Glutamatergic neuron (in vitro differentiated cells): ENCODE measurements at places on chromosomes 7 and 10. TPM values are rescaled to one million over a fixed set of nuclear protein-coding genes. Genes with fewer than 3 reads are reported as not detected.
A peak's percentile ranks its signal among the peaks of the same experiment; 100 is the strongest.

DNA sequence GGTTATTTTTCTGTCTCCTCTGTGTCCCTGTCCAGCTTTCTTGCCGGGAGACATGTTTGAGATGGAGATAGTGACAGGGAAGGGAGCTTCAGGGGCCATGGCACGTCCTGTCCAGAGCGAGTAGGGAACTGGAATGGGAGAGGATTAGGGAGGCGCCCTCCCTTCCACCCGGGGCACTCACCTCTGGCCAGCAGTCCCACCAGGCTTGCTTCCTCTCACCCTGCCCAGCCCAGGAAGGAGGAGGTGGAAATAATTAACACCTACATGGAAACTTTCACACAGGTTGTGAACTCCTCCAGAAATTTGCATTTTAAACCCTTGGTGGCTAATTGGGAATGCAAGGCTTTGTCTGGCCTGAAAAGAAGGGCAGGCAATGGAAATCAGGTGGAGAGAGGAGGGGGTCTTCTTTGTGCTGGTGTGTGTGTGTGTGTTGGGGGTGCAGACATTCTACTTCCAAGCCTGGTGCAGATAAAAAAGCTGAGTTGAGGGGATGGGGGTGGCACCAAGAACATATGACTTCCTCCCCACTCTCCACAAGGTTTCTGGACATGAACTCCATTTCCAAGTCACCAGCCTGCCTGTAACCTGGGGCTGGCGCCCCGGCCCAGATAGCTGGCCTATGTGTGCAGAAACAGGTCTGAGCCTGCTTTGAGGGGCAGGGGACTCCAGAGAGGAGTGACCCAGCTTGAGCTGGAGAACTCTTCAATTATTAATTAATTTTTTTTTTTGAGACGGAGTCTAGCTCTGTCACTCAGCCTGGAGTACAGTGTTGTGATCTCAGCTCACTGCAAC lies 199.4 kb downstream of the CYP26A1 start:
- no peak for DNase-seq

GRCh38 chr7:142808802-142809583 lies 38.2 kb downstream of the PRSS2 start:
- DNase-seq, result no peak

- no peak for DNase-seq
These were observed 11.1 kb downstream of the FAM53B start for GRCh38 chr10:124732931-124733570.

DNA sequence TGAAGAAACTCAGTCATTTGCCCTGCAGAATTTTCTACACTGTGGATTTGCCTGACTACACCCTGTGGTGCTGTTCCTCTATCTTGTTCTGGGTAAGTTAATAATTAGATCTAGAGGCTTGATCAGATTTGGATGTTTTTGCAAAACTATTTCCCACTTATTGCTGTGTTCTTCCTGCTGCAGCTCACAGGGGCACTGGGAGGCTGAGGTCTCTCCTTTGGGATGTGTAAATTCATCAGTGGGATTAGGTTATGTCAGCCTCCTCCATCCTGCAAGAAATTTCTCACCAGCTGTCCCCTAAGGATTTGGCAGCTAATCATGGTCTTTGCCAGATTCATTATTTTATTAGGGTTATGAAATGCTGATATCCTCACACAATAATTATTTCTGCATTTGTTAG lies 148.1 kb upstream of the ZNF32 start:
- no peak for DNase-seq

DNA sequence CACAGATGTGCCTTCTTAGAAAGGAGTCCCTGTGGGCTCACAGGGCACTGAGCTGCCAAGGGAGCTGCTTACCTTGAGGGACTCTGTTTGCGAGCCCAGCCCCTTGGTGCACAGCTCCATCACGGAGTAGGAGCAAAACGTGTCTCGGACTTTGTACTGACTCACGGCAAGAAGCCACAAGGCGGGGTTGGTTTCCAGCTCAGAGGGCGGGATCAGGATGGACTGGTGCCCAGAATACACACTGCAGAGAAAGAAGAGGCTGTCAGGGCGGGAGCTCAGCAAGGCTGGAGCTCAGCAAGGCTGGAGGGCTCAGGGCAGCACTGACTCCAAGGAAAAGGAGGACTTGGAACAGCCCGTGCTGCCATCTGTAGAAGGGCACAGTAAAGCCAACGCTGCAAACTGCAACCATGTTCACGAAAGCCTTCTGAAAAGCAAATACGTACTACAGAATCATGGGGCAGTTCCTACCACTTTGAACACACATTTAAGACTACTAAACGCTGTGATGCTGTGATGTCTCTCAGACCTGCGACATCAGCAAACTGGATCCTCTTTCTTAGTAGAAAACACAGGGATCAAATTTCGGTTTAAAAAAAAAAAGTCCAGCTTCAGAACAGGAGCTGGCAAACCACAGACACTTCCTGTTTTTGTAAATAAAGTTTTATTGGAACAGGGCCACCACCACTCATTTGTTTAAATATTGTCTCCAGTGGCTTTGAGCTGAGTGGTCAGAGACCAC lies 194.3 kb downstream of the ZMYND11 start:
- DNase-seq, result peak; percentile 24

The TCAF2 gene
- total RNA-seq, result 0.78 TPM

DNA sequence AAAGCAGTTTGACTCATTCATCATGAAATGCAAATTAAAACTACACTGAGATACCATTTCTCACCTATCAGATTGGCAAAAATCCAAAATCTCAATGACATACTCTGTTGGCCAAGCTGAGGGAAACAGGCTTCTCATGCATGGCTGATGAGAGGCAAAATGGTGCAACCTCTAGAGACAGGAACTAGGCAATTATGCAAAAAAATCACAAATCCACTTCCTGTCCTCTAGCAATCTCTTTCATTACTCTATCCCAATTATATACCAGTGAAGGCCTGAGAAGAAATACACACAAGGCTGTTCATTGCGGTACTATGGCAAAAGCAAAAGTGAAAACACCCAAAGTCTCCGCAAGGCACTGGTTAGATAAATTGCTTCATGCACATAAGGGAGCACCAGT lies 25.9 kb upstream of the PTPRN2 start:
- DNase-seq, result no peak

GRCh38 chr10:65394502-65395297 lies 1531.1 kb upstream of the LRRTM3 start:
- no peak for DNase-seq

DNA sequence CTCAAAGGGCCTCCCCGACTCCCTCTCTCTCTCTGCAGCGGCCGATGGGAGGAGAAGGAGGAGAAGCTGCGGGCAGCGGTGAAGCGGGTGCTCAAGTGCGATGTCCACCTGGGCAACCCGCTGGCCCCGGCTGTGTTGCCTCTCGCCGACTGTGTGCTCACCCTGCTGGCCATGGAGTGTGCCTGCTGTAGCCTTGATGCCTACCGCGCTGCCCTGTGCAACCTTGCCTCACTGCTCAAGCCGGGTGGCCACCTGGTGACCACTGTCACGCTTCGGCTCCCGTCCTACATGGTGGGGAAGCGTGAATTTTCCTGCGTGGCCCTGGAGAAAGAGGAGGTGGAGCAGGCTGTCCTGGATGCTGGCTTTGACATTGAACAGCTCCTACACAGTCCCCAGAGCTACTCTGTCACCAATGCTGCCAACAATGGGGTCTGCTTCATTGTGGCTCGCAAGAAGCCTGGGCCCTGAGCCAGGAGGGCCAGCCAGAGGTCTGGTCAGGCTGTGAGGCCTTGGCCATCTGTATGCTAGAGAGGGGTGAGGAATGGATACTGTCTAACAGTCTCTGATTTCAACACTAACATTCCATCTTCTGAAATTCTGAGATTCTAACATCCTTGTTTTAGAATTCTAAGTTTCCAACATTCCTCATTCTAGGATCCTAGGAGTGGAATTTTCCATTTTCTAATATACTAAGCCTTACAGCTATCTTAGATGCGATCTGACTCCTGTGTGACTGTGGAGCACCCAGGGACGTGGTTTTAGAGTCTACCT lies 3.6 kb downstream of the INMT start:
- DNase-seq, result no peak

DNA sequence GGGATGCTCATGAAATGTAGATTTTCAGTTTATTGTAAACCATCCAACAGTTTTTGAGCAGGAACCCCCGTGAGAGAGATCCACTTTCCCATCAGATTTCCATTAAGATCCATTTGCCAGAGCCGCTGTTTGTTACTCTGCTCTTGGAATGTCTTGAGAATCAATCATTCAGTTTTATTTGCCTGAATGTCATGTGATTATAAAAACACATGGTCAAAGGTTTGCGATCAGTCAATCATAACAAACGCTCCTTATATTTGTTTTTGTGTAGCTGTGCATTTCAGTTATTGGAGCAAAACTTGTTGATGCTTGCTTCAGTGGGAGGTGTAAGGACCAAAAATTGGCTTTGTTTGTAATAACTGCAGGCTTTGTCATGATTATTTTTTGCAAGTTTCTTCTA lies 155.8 kb upstream of the RHOBTB1 start:
- DNase-seq, result no peak

DNA sequence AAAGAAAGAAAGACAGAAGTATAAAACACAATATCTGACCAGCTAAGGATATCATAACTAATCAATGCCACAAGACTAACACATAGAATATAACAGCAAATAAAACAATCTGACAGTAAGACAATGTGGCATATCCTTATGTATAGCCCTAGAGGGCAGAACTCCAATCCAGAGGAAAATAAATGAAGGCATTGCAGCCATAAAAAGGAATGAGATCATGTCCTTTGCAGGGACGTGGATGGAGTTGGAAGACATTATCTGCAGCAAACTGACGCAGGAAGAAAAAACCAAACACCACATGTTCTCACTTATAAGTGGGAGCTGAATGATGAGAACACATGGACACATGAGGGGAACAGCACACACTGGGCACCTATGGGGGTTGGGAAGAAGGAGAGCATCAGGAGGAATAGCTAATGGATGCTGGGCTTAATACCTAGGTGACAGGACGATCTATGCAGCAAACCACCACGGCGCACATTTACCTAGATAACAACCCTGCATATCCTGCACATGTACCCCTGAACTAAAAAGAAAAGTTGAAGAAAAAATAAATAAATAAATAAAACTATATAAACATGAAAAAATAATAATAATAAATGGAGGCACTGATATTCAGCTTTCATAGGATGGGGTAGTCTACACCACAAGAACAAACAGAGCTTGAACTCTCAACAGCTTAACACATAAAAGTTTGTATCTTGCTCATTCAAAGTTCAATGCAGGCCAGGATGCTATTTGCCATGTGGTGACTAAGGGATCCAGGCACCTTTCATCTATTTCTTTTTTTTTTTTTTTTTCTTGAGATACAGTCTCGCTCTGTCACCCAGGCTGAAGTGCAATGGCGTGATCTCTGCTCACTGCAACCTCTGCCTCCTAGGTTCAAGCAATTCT lies 66.1 kb upstream of the KAT6B start:
- DNase-seq, result no peak

DNA sequence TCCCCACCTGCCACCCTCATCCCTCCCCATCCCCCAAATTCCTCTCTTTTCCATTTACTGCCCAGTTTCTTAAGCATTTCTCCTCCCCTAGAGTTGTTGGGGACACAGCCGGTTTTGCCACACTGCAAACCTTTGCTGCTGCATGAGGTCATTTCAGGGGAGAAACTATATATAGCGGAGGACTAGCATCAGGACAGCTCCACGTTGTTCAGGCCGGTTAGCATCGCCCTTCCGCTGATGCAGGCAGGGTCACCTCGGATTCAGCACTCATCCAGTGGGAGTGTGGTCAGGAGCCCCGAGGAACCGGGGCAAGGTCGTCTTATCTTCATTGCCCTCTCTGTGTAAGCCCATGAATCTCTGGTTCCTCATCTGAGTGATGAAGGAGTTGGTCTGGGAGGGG lies 15.6 kb downstream of the UBTD1 start:
- no peak for DNase-seq

DNA sequence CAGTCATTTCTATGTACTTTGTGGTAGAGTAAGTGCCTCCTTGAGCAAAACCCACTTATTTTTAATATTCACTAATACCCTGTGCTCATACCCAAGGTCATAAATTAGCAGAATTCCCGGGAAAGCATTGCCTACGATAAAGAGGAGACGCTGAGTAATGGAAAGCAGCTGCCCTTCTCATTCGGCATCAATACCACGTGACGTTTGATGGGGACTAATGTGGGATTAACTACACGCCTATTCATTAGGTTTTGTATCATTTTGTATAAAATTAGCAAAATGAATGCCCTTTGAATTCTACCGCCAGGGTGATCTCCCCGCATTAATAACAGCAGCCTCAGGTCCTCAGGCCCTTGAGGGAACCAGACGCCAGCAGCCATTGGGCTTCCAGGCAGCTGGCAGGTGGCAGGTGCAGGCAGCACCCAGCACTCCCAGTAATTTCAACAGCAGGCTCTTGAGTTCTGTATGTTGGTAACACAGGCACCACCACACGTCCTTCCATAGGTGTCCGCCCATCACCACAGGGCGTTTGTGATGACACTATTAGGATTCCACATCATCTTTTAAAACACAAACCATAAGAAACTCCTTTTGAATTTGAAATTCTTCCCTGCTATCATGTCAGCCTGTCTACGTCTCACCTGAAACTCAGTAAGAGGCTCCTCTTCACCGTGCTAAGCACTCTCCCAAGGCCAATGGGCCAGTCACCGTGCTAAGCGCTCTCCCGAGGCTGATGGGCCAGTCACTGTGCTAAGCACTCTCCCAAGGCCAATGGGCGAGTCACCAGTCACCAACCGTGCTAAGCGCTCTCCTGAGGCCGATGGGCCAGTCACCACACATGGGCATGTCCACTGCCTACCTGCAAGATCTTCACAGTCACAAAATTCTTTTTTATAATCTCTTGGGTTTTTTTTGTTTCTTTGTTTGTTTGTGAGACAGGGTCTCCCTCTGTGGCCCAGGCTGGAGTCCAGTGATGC lies 509.4 kb downstream of the PTPRN2 start:
- DNase-seq, result no peak

The CNPY4 gene
- 19.3 TPM for total RNA-seq

DNA sequence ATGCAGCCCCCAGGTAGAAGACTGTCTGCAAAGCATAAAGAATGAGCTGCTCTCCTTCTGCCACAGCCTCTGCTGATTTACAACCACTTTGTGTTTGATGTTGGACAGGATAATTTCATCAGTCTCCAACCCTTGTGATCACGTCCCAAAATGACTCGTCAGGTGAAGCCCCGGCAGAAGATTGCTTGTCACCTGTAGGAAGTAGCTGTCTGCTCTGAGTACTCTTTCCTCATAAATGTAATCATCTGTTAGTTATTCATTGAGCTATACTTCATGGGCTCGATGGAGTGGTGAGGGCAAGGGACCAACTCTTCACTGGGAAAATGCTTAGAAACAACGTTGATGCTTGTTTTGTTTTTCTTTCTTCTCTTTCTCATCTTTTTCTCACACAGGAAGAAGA lies 290.9 kb upstream of the SP8 start:
- DNase-seq, result no peak
